Activated CD4-positive, alpha-beta memory T cell treated with anti-CD3 and anti-CD28 coated beads, Interleukin-2, amount 10 ng/mL, durations not matched to agents 7 days and 5 days (primary cell): ENCODE measurements at places on chromosomes 6 and 20. TPM values are rescaled to one million over a fixed set of nuclear protein-coding genes. Genes with fewer than 3 reads are reported as not detected.

GRCh38 chr20:60071965-60072364 is 113.7 kb downstream of the CDH26 start:
- no peaks in the 10 kb centered on the region for H3K27me3 ChIP-seq
- H3K36me3 ChIP-seq: peaks cover 14% of the 10 kb centered on the region
- H3K4me1 ChIP-seq: no peaks in the 10 kb centered on the region

DNA sequence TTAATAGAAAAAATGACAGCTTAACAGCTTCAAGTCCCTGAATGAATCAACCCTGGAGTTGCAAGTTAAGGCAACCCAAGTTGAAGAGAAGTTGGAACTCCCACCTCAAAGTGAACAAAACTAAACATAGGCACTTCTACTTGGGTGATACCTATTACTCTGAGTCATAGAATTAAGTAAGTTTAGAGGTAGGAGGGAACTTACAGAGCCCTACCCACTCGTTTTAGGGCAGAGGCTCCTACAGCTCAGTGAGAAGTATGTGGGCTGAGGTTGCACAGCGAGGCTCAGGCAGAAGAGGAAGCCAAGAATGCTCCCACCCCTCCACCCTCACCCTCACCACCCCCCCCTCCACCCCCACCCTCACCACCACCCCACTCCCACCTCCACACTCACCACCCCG is 42.2 kb downstream of the NFATC2 start:
- DNase-seq: peak; percentile 66
- peaks cover 68% of the 10 kb centered on the region for H3K36me3 ChIP-seq
- H3K4me1 ChIP-seq: peaks cover 84% of the 10 kb centered on the region
- H3K4me3 ChIP-seq: no peak overlapping the region

- no peaks in the 10 kb centered on the region for H3K27me3 ChIP-seq
- peaks cover 28% of the 10 kb centered on the region for H3K36me3 ChIP-seq
- H3K27ac ChIP-seq: peak overlapping the region; percentile 10
- no peak for DNase-seq
These were observed 19.9 kb downstream of the CPNE1 start for GRCh38 chr20:35644806-35645205.

GRCh38 chr6:4973982-4974745 is 29.7 kb downstream of the RPP40 start:
- H3K4me1 ChIP-seq: no peaks in the 10 kb centered on the region
- no peak overlapping the region for H3K4me3 ChIP-seq
- no peak for DNase-seq
- H3K27ac ChIP-seq: no peak overlapping the region
- peaks cover 3% of the 10 kb centered on the region for H3K36me3 ChIP-seq

DNA sequence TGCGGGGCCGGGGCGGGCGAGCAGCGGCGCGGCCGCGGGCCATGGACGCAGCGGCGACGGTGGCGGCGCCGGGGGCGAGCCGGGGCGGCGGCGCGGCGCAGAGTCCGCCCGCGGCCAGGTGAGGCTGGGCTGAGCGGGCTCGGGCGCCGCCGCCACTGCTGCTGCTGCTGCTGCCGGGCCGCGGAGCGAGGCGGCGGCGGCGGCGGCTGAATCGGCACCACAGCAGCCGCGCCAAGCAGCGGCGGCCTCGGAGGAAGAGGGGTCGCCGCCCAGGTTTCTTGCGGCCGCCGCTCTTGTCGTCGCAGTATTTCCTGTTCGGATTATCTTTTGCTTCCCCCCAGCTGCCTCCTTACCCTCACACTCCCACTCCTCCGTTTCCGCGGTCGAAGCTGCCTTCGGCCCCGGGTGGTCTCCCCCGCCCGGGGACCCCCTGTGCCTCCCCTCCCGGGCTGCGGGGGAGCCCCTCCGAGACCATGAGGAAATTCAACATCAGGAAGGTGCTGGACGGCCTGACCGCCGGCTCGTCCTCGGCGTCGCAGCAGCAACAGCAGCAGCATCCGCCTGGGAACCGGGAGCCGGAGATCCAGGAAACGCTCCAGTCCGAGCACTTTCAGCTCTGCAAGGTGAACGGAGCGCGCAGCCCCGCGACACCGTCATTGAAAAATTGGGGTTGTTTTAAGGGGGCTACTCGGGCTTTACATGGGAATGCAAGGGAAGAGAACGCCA is at the start of gene STXBP5:
TSS of gene STXBP5 (plus strand) at position 358 of the 726 bp plus-strand sequence. CDS start at position 474, 116 bp downstream.
- H3K4me1 ChIP-seq: peaks cover 31% of the 10 kb centered on the region
- peaks cover 3% of the 10 kb centered on the region for H3K36me3 ChIP-seq
- peak within 1 kb of the TSS; percentile 94 for H3K27ac ChIP-seq
- H3K4me3 ChIP-seq: peak within 1 kb of the TSS; percentile 96
- peak; percentile 47 for DNase-seq
- no peaks in the 10 kb centered on the region for H3K27me3 ChIP-seq

DNA sequence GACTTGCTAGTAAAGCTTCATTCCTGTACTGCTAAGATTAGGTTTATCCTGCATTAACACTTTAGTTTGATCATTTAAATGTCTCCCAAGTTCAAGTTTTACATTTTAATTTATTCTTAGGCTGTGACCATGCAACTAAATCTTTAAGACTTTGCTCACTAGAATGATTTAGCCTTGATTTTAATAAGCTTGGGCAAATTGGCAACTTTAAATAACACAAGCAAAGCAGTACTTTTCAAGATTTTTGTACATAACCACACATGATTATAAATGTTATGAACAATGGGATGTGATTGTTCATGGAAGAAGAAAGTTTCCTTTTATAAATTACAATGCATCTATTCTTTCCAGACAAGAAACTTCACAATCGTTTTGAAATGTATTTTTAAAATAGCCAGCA is 948.0 kb upstream of the EPHA7 start:
- no peaks in the 10 kb centered on the region for H3K4me1 ChIP-seq
- H3K27ac ChIP-seq: no peak overlapping the region
- no peaks in the 10 kb centered on the region for H3K27me3 ChIP-seq
- no peak overlapping the region for H3K4me3 ChIP-seq
- no peak for DNase-seq

DNA sequence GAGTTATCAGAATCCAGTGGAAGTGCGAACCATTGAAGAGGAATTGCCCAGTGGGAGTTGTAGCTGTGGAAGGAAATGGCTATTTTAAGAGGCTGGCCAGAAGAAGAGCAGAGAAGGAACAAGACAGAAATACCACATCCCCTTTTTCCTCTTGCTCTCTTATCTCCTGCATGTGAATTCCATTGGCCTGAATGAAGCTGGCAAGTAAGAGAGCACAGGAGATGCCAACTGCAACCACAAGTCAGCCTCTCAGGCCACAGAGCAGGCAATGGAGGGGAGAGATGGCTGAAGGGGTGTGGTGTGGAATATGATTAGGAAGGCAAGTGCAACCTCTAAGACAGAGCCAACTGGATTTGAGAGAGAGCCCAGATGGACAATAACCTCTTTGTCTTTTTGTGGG is 362.7 kb upstream of the IMPG1 start:
- H3K4me3 ChIP-seq: no peak overlapping the region
- no peaks in the 10 kb centered on the region for H3K4me1 ChIP-seq
- H3K27ac ChIP-seq: no peak overlapping the region

- H3K27me3 ChIP-seq: no peaks in the 10 kb centered on the region
- no peak overlapping the region for H3K27ac ChIP-seq
- no peak overlapping the region for H3K4me3 ChIP-seq
- DNase-seq: no peak
These were observed 87.7 kb downstream of the TRMT6 start for GRCh38 chr20:5862703-5863039.

GRCh38 chr6:114762145-114762544 is 419.3 kb upstream of the HS3ST5 start:
- DNase-seq: no peak
- no peaks in the 10 kb centered on the region for H3K27me3 ChIP-seq
- no peak overlapping the region for H3K27ac ChIP-seq
- no peak overlapping the region for H3K4me3 ChIP-seq

DNA sequence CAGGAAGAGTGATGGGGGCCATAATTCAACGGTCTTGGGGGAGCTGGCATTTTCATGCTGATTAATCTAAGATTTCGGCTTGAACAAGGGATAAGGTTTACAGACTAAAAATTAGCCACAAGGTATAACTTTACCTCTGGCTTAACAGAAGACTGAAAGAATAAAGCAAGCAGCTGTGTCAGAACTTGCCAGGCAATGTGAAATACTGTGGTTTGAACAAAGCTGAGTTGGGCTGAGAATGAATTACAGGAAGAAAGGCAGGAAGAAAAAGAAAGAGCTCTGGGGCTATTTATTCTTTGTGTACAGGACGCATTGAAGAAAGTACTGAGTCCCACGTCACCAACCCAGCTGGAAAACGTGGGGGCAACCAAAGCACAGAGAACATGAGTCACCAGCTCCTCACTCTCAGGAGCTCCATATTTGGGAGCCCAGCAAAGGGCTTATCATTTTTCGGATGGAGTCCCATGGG is 121.5 kb upstream of the NEDD9 start:
- peak; percentile 66 for DNase-seq
- no peaks in the 10 kb centered on the region for H3K27me3 ChIP-seq
- H3K27ac ChIP-seq: peak overlapping the region; percentile 83
- H3K4me1 ChIP-seq: peaks cover 68% of the 10 kb centered on the region
- H3K36me3 ChIP-seq: peaks cover 88% of the 10 kb centered on the region

- no peaks in the 10 kb centered on the region for H3K36me3 ChIP-seq
- H3K4me1 ChIP-seq: peaks cover 4% of the 10 kb centered on the region
- DNase-seq: no peak
- H3K27ac ChIP-seq: no peak overlapping the region
- no peaks in the 10 kb centered on the region for H3K27me3 ChIP-seq
These were observed 226.0 kb downstream of the TPBG start for GRCh38 chr6:82589509-82590206.

DNA sequence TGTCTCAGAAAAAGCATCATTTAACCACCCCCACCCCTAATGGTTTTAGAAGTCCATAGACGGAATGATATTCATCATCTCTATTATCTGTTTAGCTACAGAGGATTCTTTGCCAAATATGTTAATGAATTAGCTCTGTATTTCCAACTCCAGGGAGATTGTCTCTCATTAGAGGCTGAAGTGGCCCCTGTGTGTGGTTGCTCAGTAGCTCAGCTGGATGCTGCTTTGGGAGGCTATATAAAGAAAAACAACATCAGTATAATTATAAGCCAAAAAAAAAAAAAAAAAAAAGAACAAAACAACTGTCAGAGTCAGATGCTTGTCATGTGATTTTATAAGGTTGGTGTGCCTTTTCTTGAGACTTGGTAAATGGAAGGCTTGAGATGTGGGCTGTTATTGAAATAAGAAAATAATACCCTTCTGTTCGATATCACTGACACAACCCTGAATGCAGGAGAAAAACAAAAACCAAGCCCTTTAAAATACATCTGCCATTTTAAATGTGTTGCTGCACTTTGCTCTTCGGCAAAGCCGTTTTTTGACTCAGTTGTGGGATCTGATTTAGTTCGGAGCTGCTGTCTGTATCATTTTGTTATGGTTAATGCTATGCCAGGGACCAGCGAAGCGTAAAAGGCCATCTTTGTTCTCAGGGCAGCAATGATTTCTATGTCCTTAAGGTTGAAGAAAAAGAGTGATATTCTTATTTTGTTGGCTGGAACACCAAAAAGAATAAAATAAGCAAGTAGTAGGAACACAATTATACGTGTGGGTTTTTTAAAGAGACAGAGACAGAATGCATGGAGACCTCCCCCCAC is 422.6 kb downstream of the QKI start:
- no peak for DNase-seq
- H3K27ac ChIP-seq: no peak overlapping the region
- no peaks in the 10 kb centered on the region for H3K27me3 ChIP-seq
- no peaks in the 10 kb centered on the region for H3K4me1 ChIP-seq
- no peak overlapping the region for H3K4me3 ChIP-seq

DNA sequence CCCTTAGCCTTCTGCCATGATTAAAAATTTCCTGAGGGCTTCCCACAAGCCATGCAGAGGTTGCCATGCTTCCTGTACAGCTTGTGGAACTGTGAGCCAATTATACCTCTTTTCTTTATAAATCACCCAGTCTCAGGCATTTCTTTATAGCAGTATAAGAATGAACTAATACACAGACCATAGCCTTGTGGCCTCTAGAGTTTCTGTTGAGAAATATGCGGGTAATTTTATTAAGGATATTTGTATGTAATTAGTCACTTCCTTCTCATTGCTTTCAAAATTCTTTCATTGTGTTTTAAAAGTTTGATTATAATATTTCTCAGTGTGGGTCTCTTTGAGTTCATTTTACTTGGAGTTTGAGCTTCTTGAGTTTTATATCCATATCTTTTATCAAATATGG is 484.9 kb downstream of the COL12A1 start:
- DNase-seq: no peak
- no peaks in the 10 kb centered on the region for H3K4me1 ChIP-seq
- no peak overlapping the region for H3K27ac ChIP-seq
- no peak overlapping the region for H3K4me3 ChIP-seq

GRCh38 chr6:156379392-156380289 is 397.5 kb upstream of the ARID1B start:
- H3K27me3 ChIP-seq: no peaks in the 10 kb centered on the region
- no peak overlapping the region for H3K4me3 ChIP-seq
- no peak for DNase-seq
- H3K36me3 ChIP-seq: no peaks in the 10 kb centered on the region

DNA sequence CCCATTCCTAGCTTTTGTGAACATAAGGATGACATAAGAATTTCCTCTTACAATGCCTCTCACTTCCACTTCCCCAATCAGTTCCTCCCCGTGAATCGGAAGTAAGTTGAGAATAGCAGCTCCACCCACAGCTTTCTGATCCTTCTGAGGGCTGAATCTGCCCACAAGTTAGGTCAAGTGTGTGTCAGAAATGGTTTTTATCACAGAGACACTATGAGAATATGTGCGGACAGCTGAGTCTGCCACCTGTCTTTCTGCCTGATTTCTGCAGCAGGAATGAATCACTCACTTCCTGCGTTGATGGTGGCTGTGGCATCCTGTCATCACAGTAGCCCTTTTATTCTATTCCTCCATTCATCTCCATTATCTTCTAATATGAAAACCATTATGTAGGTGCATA is 70.2 kb downstream of the RIN2 start:
- H3K36me3 ChIP-seq: no peaks in the 10 kb centered on the region
- DNase-seq: peak; percentile 51
- peaks cover 5% of the 10 kb centered on the region for H3K27me3 ChIP-seq
- H3K4me3 ChIP-seq: no peak overlapping the region

DNA sequence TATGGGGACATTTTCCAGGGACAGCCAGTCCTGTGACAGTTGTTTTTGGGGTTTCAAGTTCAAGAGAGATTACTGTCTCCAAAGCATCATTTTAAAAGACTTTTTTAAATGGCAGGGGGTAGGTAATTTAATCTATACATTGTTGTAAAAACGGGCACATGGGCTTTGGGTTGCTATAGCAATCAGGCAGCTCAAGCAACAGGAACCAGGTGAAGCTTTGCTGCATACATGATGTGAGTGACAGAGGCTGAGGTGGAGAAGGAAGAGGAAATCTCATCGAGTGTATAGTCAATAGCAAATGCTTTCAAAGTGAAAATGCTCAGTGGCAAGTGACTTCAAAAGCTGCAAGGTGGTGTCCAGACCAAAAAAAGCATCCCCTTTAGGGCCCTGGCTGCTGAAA is 277.4 kb upstream of the JAG1 start:
- no peaks in the 10 kb centered on the region for H3K36me3 ChIP-seq
- no peaks in the 10 kb centered on the region for H3K4me1 ChIP-seq
- DNase-seq: no peak
- H3K27me3 ChIP-seq: no peaks in the 10 kb centered on the region

- peak overlapping the region; percentile 89 for H3K27ac ChIP-seq
- no peaks in the 10 kb centered on the region for H3K27me3 ChIP-seq
- H3K4me1 ChIP-seq: peaks cover 35% of the 10 kb centered on the region
- H3K36me3 ChIP-seq: peaks cover 13% of the 10 kb centered on the region
These were observed 638 bp downstream of the MDN1 start for GRCh38 chr6:89818977-89819335.

Gene ADGRF4
- not detected for total RNA-seq

Gene C6orf132
- 0.10 TPM for total RNA-seq

Gene SLC17A3
- 0.15 TPM for total RNA-seq

Gene CLPSL2
- total RNA-seq: not detected

Gene ECT2L
- total RNA-seq: not detected

Gene PRR18
- total RNA-seq: not detected

Gene CST1
- not detected for total RNA-seq

Gene RBPJL
- not detected for total RNA-seq

Gene NFYA
- total RNA-seq: 29.8 TPM
